ENCODE measurements at places on chromosomes 2 and 18.

DNA sequence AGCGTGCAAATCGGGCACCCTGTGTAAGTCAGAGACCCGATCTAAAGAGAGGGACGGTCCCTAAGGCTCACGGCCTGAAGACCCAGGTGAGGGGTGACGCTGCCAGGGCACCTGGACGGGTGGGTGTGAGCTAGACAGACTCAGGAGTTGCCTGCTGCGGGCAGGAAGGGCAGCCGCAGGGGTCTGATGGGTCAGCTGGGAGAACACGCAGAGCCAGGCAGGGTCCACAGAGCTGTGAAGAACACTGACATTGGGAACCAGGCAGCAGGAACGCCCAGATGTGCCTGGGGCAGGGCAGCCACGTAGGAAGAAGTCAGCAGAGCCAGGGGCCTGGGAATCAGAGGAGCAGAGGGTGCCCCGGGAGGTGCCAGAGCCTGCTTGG is 25.9 kb downstream of the HDAC4 start:
- no peak for DNase-seq

DNA sequence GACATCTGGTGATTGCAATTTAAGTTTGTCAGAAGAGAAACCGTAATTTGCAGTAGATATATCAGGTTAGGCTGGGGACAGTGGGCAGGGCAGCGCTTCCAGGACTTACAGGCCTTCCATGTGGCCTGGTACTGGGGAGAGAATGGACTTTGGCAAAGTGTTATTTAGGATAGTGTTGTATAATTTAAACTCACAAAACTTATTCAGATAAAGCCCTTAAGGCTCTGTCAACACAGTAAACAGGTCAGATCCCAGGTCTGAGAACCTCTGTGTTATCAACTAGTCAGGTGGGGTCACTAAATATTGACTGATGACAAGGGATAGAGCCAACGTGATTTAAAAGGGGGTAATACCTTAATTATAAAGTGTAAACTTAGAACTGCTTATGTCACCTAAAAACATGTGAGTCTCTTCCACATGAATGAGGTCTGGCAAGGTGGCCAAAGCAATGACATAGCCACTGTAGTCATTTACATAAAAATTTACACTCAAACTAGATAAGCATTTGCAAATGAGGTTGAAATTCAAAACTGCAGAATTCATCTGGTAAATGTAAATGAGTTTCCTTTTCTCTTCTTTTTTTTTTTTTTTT is 80.2 kb upstream of the DNMT3A start:
- peak; percentile 49 for DNase-seq

DNA sequence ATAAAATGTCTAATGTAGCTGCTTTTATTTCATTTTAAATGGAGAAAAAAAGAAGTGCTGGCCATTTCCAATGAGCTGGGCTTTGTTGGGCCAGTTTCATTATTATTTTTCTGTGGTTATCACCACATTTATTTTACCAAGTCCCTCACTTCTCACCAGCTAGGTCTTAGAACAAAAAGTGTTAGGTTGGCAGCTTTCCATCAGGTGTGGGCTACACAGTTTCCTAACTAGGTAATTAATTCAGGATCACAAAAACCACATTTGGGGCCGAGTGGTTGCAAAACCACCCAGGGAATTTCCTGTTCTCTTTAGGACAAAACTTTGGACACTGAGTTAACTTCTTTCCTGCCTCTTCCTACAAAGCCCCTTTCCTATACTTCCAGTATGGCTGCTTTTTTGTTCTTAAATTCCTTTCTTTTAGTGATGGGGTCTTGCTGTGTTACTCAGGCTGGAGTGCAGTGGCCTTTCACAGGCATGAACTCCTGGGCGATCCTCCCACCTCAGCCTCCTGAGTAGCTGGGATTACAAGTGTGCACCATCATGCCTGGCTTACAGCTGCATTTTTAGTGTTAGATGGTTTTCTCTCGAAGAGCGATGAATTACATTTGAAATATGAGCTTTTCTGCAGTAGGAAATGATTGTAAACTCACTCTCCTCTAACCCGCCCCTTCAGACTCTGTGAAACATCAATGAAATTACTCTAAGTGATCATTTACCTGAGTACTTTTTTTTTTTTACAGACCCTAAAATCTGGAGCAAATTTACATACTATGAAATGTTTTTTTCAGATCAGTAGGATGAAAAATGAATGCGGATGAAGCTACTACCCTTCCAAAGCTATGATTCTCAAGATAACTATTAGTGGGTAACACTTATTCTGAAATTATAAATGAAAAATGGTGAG is 2.6 kb upstream of the ZFP36L2 start:
- no peak for DNase-seq

DNA sequence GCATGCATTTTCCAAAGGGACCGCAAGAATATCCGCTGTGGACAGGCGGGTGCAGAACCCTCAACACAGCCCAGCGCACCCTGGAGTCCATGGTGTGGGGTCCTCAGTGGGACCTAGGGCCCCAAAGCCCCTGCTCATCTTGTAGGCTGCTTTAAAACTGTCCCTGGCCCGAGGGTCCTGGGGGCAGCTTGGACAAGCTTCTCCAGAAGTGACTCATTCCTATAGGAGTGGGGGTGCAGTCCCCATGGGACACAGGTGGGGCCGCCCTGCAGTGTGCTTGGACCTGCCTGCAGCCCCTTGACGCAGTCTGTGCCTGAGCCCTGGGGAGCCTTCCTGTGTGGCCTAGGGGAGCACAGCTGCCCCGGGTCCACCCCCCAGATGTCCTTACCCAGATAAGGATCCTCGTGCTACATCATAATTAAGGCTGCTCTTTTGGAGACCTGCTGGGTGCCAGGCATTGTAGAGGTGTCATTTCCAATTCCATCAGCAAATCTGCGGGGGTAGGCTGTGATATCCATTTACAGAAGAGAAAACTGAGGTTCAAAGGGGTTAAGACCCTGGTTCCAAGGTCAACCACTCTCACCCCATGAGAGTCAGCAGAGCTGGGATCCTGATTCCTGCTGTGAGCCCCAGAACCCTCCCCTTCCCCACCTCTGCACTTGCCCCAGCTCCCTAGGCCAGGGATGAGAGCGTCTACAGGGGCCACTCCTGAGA is 1.7 kb upstream of the HS6ST1 start:
- peak; percentile 33 for DNase-seq

DNA sequence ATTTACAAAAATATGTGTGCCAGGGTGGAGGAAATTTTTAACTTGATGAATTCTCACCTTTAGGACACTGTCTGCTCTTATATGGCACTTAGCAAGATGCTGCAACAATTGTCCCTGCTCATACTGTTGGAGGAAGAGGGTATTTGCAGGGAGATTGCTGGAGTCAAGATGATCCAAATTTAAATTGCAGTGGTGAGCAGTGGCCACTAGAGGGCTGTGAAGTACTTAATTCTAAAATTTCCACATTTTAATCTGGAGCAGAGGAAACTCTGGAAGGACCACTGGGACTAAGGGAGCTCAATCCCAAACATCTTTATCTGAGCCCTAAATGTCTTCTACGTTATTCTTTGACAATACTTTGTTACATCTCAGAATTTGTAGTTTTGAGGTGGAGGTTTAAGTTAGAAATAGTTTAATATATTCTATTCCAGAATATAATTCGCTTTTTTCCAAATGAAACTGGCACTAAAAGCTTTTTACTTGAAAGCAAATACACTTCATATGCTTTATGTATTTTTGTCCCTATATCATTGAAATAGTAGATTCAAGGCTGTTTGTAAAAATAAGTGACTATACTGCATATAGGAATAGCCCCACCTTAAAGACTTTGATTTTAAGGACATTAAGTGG is 33.0 kb upstream of the PTH2R start:
- peak; percentile 70 for DNase-seq

- DNase-seq, result no peak
These were observed 24.1 kb downstream of the MPP4 start for GRCh38 chr2:201674298-201674697.

GRCh38 chr2:207845202-207845864 is 75.6 kb upstream of the FZD5 start:
- DNase-seq, result no peak

DNA sequence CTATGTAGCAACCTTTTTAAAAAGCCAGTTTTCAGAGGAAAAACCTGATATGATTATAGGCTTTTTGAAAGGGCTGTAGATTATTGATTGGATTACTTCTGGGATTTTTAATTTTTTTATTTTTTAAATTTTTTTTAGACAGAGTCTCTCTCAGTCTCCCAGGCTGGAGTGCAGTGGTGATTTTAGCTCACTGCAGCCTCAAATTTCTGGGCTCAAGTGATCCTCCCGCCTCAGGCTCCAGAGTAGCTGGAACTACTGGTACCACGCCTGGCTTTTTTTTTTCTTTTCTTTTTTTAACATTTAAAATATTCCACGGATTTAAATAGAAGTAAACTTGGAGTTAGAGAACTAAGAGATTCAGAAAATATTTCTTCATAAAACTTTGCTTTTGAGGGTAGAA is 1.2 kb downstream of the MRPL19 start:
- no peak for DNase-seq

DNA sequence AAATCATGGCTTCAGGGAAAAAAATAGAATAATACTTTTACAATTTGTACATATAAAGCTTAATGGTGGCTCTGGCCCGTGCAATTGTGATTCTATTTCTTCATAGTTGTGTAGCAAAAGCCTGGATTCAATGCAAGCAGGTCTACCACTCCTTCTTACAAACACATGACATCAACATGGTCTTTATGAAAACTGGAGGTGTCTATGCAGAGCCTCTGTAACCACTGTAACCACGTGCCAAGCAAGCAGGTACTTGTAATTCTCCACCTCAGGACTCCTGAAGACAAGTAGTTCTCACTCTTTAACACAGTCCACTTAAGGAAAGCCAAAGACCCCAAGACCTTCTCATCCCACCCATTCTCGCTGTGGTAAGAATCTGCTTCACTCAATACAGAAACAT is 62.6 kb downstream of the METTL4 start:
- DNase-seq, result no peak
